ENCODE measurements at places on chromosomes 3 and 15.

DNA sequence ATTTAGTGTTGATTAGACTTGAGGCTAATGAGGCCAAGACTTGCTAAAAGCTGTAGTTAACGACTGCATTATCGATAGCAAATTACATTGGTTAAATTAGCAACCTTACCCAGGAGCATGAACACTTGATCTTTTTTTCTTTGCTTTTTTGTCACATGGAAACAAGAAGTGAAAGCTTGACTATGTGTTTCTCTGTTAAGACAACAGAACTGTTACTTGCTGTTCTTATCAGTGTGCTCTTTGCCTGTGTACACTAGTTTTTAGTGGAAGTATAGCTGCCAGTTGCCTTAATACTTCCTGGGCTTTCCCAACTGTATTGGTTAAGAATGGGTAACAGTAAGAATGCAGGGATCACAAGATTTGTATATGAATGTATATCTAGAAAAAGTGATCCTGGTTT is 625.5 kb downstream of the NAALADL2 start:
- no peak for DNase-seq

- no peak for DNase-seq
These were observed 289.9 kb downstream of the EPHB1 start for GRCh38 chr3:135084976-135085375.

DNA sequence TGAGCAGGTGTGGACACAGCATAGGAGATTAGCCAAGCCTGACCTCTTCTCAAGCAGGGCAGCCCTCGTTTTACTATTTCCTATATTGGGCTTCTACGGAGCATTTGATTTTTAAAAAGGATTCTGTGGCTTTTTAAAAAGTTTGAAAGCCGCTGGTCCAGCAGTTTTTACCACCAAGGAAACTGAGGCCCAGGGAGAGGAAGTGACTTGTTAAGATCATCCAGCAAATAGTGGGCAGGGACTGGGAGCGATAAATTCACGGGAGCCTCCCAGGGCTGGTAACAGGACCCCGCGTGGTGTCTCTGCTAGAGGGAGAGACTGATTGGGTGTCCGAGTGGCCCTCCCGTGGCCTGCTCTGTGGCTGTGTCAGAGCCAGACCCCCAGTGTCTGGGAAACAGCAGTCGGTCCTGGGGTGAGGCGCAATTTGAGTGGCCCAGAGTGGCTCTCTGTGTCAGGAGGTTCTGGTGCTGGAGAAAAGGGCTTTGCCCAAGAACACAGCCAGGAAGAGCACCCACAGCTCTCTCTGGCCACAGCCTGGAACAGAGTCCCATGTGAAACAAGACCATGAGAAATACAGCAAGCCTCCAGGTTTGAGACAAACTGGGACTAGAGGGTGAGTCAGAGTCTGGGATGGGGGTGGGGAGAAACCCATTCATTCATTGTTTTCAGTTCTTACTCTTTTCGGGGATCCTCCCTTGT is 4.2 kb downstream of the FURIN start:
- DNase-seq, result no peak

DNA sequence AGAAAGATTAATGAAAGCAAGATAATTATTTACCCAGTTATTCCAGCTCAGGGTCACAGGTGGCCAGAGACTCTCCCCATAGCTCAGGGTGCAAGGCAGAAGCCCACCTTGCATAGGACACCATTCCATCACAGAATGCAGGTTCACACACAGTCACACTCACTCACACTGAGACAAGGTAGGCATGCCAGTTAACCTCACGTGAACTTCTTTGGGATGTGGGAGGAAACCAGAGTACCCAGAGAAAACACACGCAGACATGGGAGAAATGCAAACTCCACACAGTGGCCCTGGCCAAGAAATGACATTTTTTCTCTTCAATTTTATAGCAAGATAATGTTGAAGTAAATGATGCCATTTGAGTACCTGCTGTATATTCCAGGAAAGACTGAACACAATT is 106.7 kb downstream of the ZNF385D start:
- no peak for DNase-seq

DNA sequence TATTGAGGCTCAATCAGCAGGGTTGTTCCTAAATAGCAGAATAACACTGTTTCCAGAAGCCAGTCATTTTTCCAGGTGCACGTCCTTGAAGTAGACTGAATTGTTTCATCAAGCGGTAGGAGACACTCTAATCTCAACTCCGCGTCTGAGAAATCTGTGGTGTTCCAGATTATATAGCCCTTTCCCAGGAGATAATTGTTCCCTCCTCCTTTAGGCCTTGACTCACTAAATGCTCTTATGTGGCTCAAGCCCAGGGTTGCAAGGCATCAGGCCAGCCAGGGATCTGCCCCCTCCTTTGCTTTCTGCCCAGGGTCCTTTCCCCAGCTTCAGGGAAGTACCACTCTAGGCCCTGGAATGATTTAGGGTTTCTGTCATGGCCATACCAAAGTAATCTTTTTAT is 5.7 kb upstream of the HLTF start:
- DNase-seq, result no peak

DNA sequence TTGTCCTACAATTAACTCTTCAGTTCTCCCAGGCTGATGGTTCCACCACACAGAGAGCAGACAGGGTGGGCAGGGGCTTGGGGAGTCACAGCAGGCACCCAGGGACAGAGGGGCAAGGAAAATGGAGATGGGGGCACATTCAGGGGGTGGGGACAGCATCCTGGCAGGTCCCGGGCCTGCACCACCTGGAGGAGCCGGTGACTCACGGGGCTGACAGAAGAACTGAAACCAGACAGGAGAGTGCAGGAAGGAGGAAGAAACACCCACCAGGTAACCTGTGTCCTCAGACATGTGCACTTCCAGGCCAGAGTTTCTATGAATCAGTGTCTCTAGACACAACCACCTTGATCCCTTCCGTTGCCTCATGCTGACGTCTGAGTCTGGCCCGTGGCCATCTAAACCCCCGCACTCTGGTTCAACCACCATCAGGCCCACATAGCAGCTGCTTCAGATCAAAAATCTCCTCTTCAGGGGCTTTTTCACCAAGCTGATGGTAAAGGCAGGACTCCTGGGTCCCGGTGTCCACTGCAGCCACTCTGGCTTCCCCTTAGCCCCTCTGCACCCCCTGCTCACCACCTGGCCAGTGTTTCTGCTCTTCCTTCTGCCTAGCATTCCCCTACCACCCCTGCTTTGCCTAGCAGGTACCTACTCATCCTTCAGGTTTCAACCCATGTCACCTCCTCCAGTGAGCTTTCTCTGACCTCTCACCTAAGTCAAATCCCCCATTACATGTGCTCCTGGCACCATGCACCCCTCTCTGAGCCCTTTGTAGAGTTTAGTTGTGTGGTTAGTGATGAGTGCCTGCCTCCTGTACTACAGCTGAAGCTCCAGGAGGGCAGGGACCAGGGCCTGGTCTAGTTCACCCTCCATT is 16.5 kb upstream of the CYP11A1 start:
- DNase-seq, result peak; percentile 68

DNA sequence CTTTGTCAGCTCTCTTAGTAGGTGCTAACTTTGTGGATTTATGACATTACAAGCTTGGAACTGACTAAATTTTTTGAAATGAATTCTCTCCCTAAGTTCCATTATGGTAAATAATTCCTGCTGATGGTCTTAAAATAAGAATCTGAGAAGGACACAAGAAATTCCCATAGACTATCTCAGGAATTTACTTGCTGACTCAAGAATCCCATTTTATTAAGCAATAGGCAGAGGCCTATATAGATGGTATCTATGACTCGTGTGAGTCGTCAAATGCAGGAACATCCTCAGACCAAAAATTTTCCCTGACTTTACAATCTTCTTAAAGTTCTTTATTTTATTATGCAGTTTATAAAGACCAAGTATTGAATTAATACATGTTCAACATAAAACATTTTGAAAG is 30.7 kb upstream of the CBLB start:
- no peak for DNase-seq

DNA sequence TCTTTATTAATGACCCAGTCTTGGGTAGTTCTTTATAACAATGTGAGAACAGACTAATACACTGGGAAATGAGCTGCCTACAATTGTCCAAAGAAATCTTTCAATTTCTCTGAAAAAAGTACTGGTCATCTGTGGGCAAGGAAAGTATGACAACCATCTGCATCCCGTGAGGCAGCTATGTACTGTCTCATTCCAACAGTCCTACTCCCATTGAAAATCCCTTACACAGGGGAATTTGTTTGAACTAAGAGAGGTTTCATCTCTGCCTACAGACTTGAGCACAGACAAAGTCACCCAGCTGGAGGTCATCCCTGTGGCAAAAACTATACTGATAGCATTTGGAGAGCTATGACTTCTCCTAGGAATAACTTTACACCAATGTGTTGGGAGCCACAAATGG is 27.1 kb downstream of the SHC4 start:
- DNase-seq, result no peak

GRCh38 chr15:80106051-80106450 is 46.6 kb downstream of the ZFAND6 start:
- DNase-seq, result no peak

- DNase-seq, result no peak
These were observed 29.7 kb downstream of the EPHB1 start for GRCh38 chr3:134824791-134825190.

- no peak for DNase-seq
These were observed 47.9 kb downstream of the TM2D3 start for GRCh38 chr15:101604124-101604874.

DNA sequence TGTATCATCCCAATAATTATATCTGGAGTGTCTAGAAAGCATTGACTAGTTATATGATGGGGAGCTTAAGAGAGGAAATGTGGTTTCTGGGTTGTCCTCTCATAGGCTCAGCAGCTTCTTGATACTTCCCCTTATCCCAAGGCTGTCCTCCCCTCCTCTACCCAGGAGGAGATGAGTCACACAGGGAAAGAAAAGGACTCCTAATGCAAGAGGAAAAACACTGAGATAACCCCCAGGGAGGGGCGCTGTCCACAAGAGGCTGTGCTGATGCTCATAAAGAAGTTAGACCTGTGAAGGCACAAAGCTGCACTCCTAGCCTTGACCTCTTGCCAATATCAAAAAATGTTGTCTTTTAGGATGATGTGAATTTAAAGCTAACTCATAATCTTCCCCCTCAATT is 28.8 kb upstream of the GYG1 start:
- DNase-seq, result peak; percentile 20

DNA sequence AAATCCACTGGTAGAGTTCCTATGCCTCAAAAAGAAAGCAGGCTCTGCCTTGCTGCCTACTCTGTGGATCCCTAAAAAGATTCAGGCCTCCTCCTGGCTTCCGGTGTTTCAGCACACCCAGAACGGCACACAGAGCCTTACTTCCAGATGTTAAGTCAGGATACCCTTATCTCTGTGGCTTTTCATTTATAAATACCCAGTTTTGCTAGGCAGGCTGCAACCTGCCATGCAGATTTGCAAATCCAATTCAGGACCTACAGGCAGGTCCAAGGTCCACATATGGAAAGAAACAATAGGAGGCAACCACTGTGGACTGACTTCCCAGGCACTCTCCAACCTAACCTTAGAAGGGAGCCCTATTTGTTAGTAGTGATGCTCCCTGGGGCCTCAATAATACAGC is 30.7 kb downstream of the EFL1 start:
- DNase-seq, result no peak

GRCh38 chr15:101121511-101122090 is 130.2 kb downstream of the CHSY1 start:
- DNase-seq, result no peak

GRCh38 chr3:46895204-46895660 is 17.7 kb downstream of the PTH1R start:
- DNase-seq, result peak; percentile 74

DNA sequence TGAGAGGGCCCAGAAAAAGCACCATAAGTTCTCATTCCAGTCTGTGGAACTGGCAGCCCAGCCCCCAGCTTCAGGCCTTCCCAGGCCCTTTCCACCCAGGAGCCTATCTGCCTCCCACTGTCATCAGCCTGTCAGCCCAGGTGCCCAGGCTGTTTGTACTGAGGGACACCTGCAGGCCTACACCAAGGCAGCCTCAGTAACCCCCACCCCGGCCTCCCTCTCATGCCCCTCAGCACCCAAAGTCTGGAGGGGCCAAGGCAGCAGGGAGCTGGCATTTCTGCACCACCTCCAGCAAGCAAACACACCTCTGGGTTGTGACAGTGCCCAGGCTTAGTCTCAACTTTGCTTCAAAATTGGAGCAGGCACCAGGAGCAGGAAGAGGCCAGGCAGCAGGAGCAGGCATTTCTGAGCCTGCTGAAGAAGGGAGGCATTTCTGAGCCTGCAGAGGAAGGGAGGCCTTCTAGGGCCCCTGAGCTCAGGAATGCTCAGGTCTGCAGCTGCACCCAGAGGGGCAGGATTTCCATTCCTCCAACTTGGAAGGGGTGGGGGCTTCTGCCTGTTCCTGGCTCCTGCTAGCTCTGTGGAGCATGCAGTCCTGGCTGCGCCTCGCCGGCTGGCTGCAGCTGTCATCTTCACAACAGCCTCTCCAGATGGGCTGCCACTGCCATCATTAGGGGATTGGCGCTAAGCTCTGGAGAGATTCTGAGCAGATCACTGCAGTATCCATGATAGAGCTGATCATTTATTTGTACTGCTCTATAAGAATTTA is 396.1 kb downstream of the UNC13C start:
- DNase-seq, result no peak

Measured in SW480 (cell line).